Fibroblast of lung (primary cell): ENCODE measurements at places on chromosomes 4 and X. TPM values are rescaled to one million over a fixed set of nuclear protein-coding genes. Genes with fewer than 3 reads are reported as not detected.

GRCh38 chrX:68249903-68250302 lies 183.4 kb downstream of the OPHN1 start:
- no peak for DNase-seq

DNA sequence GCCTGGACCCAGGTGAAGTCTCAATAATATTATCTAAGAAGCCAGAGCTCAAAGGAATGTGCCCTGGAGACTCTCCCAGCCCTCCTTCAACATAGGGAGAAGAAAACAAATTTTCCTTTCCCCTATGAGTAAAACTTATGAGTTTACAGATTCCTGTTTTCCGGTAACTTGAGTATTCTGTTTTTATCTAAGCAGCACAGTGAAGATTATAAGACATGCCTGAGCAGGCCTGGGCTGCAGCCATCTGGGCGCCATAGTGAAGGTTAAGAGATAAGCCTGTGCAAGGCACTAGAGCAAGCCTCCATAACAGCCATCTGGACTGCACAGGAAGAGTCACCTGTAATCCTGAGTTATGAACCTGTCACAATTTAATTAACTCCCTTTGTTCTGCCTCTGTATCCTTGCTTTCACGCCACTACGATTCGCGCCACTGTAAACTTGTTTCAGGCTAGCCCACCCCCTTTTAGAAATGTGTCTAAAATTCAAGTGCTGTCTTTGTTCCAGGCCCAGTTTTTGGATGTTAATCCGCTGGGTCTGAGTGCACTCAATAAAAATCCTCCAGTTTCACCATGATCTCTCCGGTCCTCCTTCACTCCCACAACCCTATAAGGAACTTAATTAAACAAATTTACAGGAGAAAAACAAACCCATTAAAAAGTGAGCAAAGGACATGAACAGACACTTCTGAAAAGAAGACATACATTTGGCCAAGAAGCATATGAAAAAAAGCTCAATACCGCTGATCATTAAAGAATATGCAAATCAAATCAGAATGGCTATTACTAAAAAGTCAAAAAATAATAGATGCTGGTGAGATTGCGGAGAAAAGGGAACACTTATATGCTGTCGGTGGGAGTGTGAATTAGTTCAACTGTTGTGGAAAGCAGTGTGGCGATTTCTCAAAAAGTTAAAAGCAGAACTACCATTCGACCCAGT lies 189.5 kb downstream of the APBB2 start:
- DNase-seq, result peak; percentile 47

GRCh38 chr4:8594097-8595038 lies 1.8 kb downstream of the CPZ start:
- DNase-seq, result peak; percentile 54

DNA sequence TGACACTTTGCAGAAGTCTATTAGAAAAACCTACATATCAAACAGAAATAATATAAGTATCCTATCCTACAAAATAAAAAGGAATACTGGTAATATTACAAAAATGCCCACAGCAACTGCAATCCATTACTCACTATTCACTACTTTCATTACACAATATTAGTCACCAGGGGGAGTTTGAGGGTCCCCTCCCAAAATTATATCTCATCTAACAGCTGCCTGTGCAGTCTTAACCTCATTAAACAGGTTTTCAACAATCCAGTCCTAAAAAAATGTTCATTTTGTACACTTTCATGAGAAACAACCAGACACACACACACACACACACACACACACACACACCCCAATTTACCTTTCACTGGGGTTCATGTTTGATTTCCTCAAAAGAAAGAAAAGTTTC lies 2.9 kb downstream of the CLOCK start:
- DNase-seq, result peak; percentile 21

The MUC7 gene
- polyA plus RNA-seq, result not detected in 2 replicates

- DNase-seq, result no peak
Measured at GRCh38 chrX:15653961-15654360, 10.6 kb downstream of the CLTRN start.

- DNase-seq, result no peak
Measured at GRCh38 chr4:130486841-130487240, 1390.9 kb downstream of the C4orf33 start.

The PAGE5 gene
- polyA plus RNA-seq, result not detected in 2 replicates

The PUDP gene
- polyA plus RNA-seq, result 19.8 and 44.8 TPM in 2 replicates

DNA sequence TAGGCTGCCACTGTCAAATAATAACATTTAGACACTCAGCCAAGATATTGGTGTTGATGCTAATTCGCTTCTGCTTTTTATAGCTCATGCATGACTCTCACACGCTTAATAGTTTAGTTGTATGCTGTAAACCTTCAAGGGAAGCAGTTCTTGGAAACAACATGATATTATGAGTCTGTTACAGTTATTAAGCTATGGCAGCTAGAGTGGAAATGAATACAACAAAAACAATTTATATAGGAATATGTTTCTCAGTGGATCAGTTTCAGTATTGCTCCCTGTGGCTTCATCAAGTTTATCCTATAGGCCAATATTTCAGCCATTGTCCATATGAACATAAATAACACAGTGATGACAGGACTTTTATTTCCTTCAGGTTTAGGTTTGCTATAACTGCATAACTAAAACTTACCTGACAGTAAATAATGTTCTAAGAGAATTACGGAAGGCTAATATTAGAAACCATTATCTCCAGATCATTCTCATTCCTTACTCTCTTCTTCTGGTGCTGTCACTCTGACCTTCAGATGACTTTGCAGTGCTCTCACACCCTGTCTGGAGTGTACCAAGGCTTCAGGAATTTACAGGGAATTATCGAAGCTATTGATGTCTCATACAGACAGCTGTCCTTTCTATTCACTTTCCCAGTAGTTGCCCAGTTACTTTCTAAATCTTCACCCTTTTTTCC lies 555.0 kb downstream of the ANKRD50 start:
- DNase-seq, result no peak

DNA sequence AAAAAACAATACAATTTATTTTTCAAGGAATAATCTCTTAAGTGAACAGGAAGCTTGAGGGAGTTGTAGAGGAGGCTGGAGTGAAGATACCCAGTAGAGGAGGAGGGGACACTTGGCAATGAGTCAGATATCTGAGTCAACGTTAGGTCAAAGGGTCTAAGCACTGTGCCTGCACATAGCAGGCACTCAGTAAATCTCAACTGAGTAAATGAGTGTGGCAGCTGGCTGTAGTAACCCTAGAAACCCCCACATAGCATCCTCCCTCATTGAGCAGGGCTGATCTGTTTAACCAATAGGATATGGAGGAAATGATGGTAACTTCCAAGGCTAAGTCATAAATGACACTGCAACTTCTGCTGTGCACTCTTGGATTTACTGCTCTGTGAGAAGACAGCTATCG lies 186.0 kb upstream of the FAM241A start:
- peak; percentile 39 for DNase-seq

GRCh38 chr4:106329041-106329618 lies 12.8 kb downstream of the AIMP1 start:
- peak; percentile 43 for DNase-seq
